AG09309 (cell line): ENCODE measurements at places on chromosomes 5 and 9.
A peak's percentile ranks its signal among the peaks of the same experiment; 100 is the strongest.

DNA sequence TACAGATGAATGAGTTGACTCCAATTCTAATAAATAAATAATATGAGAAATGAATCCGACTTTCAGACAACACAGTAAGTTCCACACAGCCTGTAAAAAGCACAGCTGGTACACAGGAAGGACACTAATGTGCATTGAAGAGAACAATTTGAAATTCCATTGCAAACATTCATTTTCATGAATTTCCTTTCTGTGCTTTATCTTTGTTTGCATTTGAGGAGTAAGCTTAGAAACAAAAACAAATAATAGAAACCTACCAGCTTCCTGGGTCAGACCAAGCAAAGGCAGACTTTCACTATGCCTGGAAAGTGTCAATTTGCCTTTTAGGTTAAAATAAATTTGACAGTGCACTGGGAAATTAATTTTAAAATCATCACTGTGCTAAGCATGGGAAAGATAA is 143.8 kb upstream of the VLDLR start:
- DNase-seq, result no peak

- no peak for DNase-seq
Measured at GRCh38 chr5:27275345-27275744, 237.0 kb upstream of the CDH9 start.

DNA sequence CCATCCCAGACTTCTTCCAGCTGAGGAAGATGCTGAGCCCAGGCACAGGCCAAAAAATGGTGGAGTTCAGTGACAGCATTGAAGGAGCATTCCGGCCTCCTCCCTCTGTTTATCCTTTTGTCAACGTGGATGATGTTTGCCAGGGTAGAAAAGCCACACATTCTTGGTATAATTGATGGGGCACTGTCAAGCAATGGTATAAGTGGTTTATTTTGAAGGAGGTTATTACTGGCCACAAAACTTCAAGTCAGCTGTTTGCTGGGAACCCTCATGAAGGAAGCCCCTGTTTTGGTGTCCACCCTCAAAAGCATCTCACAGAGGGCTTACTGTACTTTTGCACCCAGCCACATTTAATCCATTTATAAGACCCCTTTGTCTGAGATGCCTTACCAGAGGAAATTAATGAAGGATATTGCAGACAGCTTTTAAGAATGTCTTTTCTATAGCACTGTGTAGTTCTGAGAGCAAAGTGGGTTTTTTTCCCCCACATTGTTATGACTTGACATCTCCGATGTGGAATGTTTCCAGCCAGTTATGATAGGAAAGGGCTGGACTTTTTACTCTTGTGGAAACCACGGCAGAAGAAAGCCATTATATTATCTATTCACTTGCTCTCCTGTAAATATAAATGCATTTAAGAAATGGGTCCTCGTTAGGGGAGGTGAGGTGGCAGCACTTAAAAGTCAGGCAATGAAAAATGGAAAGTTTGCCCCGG is 95.5 kb upstream of the SPATA31D4 start:
- DNase-seq, result no peak

GRCh38 chr5:90289837-90290236 is 119.7 kb downstream of the CETN3 start:
- no peak for DNase-seq

DNA sequence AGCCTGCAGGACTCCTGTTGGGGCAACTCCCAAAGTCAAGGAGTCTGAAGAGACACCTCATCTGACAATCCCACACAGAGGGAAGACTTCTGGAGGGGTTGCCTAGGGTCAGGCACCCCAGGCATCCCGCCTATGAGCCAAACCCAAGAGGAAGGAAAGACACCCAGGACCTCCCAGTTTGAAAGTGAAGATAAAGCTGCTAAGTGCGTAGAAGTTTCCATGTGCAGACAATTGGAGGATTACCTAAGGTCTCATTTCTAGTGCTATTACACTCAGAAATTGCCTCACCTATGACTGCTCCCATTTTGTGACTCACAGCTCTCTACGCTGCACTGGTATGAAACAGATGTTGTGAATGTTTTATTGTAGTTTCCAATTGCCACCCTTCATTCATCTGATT is 322.9 kb downstream of the SLIT3 start:
- peak; percentile 81 for DNase-seq

DNA sequence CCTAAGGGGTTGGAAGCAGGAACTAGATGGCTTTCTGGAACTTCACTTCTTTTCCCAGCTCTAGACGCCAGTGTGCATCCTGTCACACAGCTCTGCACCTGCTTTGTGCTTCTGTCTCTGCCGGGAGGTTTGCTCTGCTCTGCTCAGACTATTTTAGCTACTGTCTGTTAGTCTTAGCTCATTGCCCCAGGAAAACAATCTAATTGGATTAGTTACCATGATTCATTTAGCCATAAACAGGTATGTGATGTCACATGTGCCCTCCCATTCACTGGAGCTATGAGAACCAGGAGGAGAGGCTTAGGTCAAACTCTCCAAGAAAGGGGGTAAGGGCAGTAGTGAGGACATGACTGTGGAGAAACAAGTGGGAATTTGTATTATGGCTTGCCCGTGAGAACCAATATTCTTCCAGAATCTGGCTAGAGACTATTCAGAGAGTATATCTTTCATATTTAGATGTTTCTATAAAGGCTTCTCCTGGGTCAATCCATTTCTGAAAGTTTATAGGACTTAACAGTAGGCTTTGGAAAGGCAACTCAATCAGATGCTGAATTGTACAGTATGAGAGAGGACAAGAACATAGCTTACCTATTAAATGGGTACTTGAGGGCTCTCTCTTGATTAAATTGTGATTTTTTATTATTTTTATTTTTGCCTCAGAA is 22.4 kb upstream of the NREP start:
- no peak for DNase-seq

DNA sequence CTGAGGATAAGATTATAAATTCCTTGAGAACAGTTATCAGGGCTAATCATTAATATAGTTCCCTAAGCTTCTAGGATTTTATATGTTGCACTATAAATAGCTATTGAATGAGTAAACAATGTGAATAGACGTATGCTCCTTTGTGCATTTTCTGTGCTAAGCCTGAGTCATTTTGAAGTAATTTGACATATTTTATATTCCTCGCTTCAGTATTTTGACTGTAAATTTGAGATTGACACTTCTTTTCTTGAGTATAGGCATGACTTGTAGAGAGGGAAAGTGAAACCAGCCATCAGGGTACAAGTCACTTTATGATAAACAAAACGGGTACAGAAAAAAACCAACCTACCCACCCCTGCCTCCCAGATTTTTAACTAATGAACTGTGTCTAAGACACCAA is 367.7 kb upstream of the PRR16 start:
- no peak for DNase-seq

- no peak for DNase-seq
Measured at GRCh38 chr9:121321016-121321503, 49.0 kb downstream of the STOM start.

DNA sequence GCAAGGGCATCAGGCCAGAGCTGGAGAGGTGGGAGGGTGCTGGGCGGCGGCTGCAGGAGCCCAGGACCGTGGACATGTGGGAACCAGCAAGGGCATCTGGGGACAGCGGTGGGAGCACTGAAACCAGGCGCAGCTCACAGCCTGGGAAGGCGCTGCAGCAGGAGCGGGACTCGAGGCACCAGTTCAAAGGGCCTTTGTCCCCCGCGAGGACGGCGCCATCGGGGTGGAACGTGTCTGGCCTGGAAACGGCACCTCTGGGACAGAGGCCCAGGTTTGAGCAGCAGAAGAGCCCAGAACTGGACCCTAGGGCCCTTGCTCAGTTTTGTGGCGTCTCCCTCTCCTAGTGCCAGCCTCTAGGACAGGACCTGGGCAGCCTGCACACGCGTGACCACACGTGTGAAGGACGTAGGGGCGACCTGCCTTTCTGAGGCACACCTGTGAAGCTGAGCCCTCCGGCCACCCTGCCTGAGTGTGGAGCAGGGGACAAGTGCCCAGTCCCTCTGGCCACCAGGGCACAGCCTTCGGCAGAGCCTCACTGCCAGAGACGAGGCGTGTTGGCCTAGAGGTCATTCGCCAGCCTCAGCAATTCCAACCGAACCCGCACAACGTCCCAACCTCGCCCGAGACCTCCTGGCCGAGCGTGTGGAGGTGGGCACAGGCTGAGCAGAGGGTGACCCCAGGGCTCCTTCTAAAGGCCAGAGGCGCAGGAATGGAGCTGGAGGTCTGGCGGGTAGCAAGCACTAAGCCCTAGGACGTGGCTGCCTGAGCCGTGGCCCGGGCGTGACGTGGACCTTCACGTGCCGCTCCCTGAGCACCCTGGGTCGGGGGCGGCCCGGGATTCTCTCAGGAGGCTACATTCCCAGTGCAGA is 2.2 kb upstream of the TMEM210 start:
- no peak for DNase-seq

DNA sequence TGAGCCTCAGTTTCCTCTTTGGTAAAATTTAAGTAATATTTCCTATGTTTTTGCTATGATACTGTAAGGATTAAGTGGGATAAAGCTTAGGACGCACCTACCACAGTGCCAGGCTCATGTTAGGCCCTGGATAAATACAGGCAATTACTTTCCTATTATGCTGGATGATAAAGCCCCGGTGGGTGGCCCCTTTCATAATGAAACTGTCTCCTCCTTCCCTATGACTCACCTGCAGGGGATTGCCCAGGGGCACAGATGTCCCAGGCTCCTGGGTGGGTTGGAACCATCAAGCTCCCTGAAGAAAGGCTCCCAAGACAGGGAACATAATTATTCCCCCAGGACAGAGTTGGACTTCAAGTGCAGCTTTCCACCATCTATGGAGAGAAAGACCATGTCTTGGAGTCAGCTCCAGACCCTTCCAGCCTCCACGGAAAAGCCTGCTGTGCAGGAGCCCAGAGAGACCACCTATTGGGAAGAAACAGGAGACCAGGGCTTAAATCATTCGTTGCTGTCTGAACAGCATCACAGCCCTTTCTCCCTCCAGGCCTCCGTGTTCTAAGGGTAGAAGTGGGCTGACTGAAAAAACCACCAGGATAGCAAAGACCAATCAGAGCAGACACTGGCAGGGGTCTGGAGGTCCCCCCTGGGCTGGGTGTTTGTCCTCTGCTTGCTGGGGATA is 43.2 kb upstream of the FOXE1 start:
- DNase-seq, result no peak

- DNase-seq, result no peak
Measured at GRCh38 chr5:65855766-65856315, 70.5 kb upstream of the ERBIN start.

DNA sequence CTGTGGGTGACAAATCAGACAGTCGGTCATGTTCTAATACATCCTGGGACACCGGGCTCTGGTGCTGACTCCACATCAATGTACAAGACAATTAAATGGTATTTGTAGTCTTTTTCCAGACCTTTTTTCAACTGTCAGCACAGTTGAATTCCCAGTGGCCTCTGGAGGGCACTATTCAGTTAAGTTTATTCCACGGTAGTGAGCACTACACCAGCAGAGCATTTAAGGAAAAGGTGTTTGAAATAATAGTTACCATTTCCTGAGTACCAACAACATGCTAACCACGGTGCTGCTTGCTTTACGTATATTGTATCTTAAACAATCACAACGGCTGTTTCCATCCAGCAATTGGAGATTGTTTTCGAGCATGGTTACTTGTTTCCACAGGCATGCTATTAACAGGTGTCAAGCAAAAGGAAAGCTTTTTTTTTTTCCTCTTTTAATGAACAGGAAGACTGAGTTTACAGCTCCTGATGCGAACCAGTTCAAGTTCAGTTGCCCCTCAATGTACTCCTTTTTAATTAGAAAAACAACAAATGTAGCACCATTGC is 186.7 kb downstream of the PDZD2 start:
- DNase-seq, result peak; percentile 25

DNA sequence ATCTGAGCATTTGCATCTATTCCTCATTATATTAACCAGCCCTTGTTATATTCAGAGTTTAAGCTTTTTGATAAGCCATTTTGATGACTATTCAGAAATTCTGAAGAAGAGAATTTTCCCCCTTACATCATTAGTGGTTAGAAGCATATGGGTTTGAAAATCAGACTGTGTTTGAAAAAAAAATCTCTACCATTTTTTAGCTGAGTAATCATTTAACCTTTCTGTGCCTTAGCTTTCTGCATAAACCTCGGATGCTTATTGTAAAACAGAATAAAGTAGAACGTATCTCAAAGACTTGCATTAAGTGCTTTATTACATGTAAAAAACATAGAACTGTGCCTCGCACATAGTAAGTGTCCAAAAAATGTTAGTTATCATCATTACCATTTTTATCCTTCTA is 278.6 kb downstream of the RFX3 start:
- DNase-seq, result no peak

GRCh38 chr5:158135682-158136179 is 276.8 kb upstream of the CLINT1 start:
- no peak for DNase-seq

- DNase-seq, result no peak
Measured at GRCh38 chr9:94925751-94926430, 199.4 kb downstream of the AOPEP start.

- no peak for DNase-seq
Measured at GRCh38 chr5:134374232-134374631, 2.9 kb downstream of the UBE2B start.

GRCh38 chr9:77883133-77883532 is 148.5 kb downstream of the GNAQ start:
- no peak for DNase-seq

DNA sequence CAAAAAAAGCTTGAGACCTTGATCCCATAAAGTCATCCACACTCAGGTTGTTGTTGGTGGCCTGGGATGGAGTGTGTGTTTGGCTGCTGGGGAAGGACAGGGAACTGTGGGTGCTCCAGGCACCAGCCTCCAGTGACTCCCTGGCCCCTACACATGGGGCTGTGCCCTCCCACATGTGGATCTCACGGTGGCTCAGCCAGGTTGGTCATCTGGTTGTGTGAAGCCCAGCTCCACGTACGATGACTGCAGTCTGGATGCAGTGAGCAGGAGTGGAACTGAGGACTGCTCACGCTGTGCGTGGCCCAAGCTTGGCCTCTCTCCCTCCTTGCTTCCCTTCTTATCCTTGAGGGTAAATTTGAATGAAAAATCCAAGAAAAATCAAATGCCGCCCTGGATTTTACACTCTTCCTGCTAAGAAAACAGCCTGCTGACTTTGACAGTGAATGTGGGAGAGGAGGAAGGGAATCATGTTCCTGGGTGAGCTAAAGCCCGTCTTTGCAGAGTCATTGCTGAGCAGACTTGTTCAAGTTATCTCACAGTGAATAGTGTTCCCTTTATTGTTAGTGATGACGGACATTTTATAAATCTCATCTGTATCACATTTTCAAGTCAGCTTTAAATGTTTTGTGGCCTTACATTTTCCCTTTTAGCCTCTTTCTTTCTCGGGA is 65.1 kb upstream of the CACNA1B start:
- no peak for DNase-seq

DNA sequence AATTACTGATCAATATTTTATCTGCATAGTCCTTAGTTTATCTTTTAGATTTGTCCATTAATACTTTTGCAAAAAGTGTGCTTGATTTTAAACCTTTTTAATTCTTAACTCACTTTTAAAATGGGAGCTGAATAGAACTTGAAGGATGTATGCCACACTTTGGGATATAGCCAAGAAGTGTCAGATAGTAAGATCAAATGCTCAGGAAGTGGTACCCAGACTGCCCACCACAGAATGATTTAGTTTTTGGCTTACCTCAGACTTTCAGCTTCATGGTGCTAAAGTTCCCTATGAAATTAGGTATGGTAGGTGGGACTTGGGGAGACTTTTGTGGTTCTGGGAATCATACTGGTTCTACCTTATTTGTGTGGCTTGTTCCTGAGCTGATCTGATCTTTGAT is 14.7 kb downstream of the FOCAD start:
- DNase-seq, result no peak
